ENCODE measurements at places on chromosomes 13 and 19.
A peak's percentile ranks its signal among the peaks of the same experiment; 100 is the strongest.

- no peak for DNase-seq
Observed at GRCh38 chr19:54391589-54392061, 23.6 kb upstream of the TTYH1 start.

- no peak for DNase-seq
Observed at GRCh38 chr19:16814526-16815100, 14.6 kb upstream of the SIN3B start.

DNA sequence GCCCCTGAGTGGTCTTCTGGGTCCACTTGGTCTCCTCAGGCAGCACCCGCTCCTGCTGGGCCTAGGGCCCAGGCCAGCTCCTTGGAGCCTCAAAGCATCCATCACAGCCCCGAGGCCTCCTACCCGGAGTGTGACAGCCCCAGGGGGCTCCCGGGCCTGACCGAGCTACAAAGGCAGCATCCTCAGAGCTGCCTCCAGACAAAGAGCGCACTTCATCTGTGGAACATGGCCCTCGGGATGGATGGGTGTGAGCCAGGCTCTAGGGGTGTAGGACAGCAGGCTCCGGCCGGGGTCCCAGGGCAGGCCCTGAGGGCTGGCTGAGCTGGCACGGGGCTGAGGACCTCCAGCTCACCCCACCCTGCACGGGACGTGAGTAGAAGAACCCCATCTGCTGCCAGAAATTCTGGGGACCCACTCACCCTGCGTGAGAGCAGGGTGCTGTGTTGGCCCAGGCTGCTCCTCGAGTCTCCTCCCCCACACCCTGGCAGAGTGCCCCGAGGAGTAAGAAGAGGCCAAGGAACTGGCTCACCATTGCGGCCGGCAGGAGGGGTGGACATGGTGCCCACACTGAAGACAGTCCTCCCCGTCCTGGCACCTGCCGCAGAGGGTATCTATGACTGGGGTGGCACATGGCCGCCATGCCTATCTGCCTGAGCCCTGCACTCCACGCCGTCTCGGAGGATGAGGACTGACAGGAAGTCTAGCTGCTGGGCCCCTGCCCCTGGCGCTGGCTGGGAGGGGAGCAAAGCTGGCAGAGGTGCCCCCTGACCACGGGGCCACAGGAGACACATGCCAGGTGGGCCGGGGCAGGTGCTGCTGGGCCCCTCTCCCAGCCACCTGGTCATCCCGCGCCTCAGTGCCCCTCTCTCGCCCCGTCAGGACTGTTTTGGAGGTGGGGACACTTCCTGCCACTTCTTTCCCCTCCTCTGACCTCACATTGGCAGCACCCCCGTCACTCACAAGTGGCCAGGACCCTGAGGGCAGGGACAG, 22.3 kb downstream of the CEBPG start:
- DNase-seq = no peak

DNA sequence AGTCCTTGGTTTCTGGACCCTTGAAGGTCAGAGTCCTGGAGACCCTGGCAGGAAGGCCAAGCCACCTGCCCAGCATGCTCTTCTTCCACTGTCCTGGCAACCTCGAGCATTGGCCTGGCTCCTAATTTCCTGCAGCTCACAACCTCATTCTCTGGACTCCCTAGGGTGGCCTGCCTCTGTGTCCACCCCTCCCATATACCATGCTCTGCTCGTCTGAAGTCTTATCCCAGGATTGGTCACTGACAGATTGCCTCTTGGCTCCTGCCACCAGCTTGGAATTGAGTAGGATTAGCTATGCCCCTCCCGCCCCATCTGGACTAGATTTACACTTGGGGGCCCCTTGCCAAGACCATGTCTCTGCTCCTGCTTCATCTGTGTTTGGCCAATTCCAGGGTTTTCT, 17.1 kb upstream of the WASF3 start:
- peak; percentile 82 for DNase-seq

DNA sequence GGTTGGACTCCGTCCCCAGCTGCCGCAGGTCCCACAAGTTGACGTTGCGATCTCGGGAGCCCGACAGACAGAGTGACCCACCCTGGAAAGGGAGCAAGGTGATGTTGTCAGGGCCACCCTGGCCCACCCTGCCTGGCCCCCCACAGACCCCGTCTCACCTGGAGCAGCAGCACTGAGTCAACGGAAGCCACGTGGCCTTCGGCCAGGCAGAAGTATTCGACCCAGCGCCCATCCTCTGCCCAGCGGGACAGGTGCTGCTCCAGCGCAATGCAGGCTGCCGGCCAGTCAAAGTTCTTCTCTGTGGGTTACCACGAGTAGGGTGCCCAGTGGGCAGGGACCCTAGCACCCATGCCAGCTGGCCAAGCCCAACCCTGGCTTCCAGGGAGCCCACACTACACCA, 1.8 kb downstream of the FBXW9 start:
- no peak for DNase-seq

DNA sequence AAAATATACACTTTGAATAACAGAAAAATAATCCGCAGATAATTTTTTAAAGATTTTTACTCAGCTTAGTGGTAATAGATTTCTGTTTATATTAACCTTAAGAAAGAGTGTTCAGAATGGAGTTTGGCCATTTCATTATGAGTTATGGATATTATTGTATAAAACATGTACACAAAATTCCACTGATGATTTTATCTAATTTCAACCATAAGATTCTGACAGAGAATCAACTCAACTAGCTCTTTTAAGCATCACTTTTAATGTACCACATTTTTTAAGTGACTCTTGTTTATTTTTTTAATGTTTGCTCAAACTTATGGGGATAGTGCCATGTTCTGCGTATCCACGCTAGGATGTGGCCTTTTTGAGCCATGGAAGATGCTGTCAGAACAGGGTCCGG, 75.7 kb downstream of the COL4A2 start:
- DNase-seq = no peak

- DNase-seq = no peak
Observed at GRCh38 chr13:21175656-21176214, 617 bp downstream of the SKA3 start.

GRCh38 chr13:59747529-59747928, 416.2 kb downstream of the DIAPH3 start:
- no peak for DNase-seq

DNA sequence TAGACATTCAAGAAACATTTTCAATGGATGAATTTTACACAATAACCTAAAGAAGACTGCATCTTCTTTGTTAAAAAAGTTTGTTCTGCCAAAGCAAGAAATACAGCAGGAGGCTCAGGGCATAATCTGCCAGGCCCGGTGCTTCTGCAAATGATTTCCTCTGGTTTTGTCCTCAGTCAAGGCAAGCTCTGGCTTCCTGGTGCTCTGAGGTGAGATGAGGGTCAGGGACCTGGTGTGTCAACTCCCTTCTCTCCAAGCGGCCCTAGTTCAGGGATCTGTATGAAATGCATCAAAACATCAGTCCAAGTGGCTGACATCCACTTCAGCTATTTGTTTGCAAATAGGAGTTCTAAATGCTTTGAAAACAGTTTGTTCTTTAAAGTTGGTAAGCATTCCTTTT, 31.6 kb downstream of the LACC1 start:
- no peak for DNase-seq

DNA sequence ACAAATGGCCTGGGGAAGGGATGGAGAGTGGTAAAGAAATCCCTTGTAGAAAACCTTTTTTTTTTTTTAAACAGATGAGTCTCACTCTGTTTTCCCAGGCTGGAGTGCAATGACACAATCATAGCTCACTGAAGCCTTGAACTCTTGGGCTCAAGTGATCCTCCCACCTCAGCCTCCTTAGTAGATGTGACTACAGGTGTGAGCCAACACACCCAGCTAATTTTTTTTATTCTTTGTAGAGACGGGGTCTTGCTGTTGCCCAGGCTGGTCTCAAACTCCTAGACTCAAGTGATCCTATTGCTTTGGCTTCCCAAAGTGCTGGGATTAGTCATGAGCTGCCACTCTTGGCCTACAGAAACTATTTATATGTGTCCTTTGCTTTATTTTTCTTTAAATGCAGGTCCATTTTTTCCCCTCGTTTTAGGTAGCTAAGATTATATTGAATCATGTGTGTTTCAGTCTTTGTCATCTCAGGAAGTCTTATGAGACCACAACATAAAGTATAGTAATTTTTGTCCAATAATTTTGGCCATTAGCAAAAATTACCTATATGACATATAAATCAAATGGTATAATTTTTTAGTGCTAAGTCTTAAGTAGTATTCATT, 10.5 kb downstream of the LPAR6 start:
- no peak for DNase-seq

GRCh38 chr13:110392510-110393240, 85.6 kb downstream of the COL4A2 start:
- no peak for DNase-seq

GRCh38 chr13:47454986-47455385, 546.1 kb downstream of the SUCLA2 start:
- no peak for DNase-seq

DNA sequence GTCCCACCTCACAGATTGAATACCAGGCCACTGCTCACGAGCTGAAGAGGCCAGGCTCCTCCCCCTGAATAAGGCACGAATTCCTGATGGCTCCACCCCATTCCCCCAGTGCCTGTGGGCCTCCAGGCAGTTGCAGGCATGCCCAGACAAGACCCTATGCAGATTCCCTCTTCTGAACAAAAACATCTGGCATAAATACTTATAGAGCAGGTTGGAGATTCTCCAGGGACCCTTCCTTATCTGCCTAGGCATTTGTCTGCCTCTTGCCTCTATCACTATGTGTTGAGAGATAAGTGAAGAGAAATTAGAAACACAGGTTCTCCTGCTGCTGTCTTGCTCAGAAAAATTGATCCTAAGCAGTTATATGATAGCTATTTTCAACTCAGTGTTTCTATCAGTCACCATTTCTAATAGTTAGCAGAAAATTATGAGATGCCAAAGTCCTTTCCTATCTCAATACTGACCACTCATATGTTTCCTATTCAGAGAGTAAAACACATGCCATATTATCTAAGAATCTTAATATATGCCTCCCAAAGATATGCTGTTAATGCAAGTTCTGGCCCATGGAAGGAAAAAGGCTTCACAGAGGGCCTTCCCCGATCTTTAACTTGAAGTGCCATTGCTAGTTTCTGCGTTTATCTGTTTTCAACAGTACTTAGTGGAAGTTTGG, 364.0 kb downstream of the KCTD12 start:
- DNase-seq = no peak
